ENCODE measurements at places on chromosomes 11 and 22. TPM values are rescaled to one million over a fixed set of nuclear protein-coding genes. Genes with fewer than 3 reads are reported as not detected.

GRCh38 chr11:3088806-3089205 is 31.6 kb upstream of the CARS1 start:
- DNase-seq = no peak

GRCh38 chr11:65274735-65275682 is 13.2 kb downstream of the POLA2 start:
- peak; percentile 49 for DNase-seq

DNA sequence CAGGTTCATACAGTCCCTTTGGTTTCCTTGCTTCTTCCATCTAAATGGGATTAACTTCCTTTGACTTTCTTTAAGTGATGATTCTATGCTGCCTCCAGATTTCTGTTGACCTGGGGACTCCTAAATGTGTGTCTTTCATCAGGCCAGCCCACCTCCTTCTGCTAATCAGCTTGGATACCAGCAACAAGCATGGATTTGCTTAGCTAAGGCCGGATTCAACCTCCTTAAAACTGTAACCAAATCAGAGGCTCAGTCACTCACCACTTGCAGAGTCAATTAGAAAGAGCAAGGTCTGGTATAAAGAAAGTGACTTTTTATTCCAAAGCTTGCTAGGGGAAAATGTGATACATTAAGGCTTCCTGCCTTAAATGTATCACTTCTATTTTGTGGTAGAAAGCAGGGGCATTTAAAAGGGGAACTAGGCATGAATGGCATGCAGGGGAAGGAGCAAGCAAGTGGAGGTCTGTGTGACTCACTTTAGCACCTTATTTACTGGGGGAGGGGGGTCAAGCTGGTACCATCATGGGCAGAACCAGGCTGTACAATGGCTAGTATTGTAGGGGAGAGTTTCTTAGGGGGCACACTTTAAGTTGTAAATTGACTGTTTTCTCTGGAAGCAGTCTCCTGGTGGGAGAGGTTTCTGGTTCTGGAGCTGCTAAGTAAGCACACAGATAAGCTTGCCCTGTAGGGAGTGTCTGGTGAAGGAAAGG is 239.0 kb upstream of the PDGFD start:
- DNase-seq = no peak

DNA sequence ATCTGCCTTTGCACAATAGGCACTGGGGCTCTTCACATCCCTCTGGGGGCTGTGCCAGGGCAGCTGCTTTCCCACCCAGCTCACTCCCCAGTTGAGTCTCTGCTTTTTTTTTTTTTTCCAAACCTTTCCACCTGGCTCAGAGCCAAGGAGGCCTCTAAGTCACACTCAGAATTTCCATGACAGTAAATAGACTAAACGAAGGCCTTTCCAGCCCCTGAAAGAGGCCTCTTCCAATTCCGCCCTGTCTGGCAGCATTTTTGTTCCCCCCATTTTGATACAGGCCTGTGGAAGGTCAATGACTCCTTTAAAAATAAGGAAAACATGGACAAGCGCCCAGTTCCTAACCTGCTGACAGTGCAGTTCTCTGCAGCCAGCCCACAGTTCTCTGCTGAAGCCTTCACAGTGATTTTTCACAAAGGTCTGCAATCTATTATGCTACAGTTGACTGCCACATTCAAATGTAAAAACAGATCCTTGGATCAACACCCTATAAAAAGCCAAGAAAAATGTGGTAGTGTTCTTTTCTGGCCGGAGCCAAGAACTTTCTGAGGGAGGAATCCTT is 107.5 kb upstream of the SESN3 start:
- no peak for DNase-seq

IGSF22 gene
- 0.35 TPM for total RNA-seq

Measured in activated CD8-positive, alpha-beta memory T cell treated with anti-CD3 and anti-CD28 coated beads, Interleukin-2, amount 10 ng/mL, durations not matched to agents 7 days and 5 days (primary cell).